ENCODE measurements at places on chromosomes 1 and 21. TPM values are rescaled to one million over a fixed set of nuclear protein-coding genes. Genes with fewer than 3 reads are reported as not detected.

ZBTB18 gene
- total RNA-seq = 4.6 TPM

TOMM40L gene
- total RNA-seq = 10.9 TPM

OR2M3 gene
- total RNA-seq = not detected

MYBPH gene
- 0.26 TPM for total RNA-seq

TCHH gene
- total RNA-seq = not detected

WNT2B gene
- total RNA-seq = 4.6 TPM

TDRKH gene
- 1.0 TPM for total RNA-seq

OR2T11 gene
- not detected for total RNA-seq

SLAMF8 gene
- not detected for total RNA-seq

AKNAD1 gene
- 0.16 TPM for total RNA-seq

BNIPL gene
- total RNA-seq = 0.16 TPM

C4BPA gene
- not detected for total RNA-seq

SNX7 gene
- 41.7 TPM for total RNA-seq

SLC25A33 gene
- 1.5 TPM for total RNA-seq

MROH7 gene
- 1.6 TPM for total RNA-seq

SPATA6 gene
- total RNA-seq = 5.3 TPM

CR1L gene
- not detected for total RNA-seq

HSD3B1 gene
- total RNA-seq = not detected

DMRTB1 gene
- total RNA-seq = not detected

ELF3 gene
- under 0.01 TPM for total RNA-seq

COL11A1 gene
- 5.0 TPM for total RNA-seq

SETSIP gene
- not detected for total RNA-seq

HMGCS2 gene
- total RNA-seq = not detected

LRRC53 gene
- total RNA-seq = not detected

TNFAIP8L2 gene
- not detected for total RNA-seq

LORICRIN gene
- total RNA-seq = not detected

OPTC gene
- total RNA-seq = not detected

LDLRAD1 gene
- not detected for total RNA-seq

HCRTR1 gene
- not detected for total RNA-seq

UBL4B gene
- total RNA-seq = 0.09 TPM

Measured in bronchial smooth muscle cell (primary cell).